ENCODE measurements at places on chromosomes 2 and 18. TPM values are rescaled to one million over a fixed set of nuclear protein-coding genes. Genes with fewer than 3 reads are reported as not detected.

GRCh38 chr2:169173876-169174275, 104.5 kb downstream of the DHRS9 start:
- DNase-seq = no peak

DNA sequence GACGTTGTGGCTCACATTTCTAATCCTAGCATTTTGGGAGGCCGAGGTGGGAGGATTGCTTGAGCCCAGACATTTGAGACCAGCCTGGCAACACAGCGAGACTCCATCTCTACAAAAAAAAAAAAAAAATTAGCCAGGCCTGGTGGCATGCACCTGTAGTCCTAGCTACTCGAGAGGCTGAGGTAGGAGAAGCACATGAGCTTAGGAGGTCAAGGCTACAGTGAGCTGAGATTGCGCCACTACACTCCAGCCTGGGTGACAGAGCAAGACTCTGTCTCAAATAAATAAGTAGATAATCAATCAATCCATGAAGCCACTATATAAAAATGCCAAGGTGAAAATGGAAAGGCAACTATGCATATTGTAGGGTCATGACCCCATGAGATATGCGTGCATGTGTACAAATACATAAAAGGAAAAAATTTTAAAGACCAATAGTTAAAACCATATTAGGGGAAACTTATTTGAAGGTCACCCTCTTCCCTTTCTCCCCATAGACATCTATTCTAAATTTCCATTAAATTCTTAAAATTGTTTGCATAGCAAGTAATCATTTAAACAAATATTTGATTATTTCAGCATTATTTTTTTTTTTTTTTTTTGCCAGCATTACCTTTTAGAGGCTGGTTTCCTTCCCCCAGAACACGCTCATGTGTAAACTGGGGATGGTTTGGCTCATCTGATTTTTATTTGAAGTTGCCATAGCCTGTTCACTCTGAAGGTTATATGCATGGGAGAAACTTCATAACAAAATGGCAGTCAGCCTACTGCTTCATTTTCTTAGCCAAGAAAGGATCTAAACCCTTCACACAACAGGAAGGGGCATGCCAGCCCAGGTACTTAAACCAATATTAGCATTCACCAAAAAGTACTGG, 37.3 kb upstream of the TMEM247 start:
- DNase-seq = no peak

DNA sequence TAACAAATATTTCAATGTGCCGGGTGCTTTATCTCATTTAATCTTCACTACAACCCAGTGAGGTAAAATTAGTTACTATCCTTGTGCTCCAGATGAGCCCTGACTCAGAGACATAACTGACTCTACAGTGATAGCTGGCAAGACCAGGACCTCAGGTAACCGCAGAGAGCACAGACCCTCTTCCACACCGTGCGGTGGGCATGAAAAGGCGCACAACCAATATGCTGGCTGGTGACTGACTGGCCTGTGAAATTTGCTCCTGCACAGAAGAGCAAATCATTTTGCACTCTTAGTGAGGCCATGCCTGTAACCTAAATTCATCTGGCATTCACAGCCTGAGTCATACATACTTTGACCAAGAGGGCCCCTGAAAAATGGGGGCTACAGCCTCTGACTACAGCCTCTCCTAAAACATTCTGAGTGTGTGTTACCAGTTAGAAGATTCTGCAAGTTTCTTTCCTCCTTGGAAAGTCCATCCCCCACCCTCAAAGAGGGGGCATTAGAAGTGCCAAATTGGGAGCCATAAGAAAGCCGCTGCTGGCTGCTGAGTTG, 22.4 kb upstream of the MSGN1 start:
- DNase-seq = no peak

The LBX2 gene
- total RNA-seq = 0.38 TPM

The MCEE gene
- 26.5 TPM for total RNA-seq

DNA sequence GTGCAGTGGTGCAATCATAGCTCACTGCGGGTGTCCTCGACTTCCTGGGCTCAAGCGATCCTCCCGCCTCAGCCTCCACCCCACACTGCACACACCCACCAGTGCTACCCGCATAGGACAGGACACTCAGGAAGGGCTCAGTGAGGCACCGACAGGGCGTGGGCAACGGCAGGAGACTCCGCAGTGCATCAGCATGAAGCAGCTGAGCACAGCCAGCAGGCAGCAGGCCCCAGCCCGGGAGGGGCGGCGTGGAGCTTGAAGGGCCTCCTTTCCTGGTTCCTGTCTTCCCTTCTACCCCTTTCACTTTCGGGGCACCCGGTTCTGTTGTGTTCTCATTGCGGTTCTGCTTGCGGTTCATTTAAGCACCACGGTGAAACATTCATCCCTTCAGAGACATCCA, 89.8 kb downstream of the ZNF516 start:
- no peak for DNase-seq

DNA sequence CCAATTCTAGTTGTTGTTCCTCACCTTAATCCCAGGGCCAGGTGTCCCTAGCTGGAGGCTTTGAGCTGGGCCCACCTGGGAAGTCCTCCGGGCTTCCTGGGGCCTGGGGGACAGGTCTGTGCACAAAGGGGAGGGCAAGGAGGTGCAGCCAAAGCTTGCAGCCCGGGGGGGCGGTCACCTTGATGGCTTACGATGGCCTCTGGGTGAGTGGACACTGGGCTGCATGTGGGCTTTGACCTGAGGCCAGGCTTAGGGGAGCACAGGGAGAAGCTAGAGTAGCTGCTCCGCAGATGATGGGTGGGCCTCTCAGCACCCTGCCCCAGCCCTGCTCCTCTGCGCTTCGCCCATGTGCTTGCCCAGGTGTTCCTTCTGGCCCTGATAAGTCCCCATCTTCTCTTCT, 41.8 kb upstream of the HAAO start:
- DNase-seq = no peak

- no peak for DNase-seq
These were observed 623.5 kb downstream of the DCC start for GRCh38 chr18:52963481-52963880.

DNA sequence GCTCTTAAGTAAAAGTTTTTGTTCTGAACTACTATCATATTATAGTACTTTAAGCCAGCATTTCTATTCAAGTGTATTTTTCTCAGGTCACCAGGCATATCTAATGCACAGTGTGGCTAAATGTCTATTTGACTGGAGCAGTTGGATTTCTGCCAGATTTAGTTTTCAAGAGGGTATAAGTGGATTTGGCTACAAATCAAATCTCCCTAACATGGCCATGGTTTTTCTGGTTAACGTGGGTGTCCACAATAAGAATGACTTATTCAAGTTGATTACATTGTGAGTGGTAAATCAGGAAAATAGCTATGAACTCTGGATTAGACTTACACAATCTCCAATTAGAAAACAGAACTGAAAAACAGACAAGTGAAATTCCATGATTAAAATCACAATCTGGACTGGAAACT, 5.7 kb upstream of the CHN1 start:
- DNase-seq = no peak

The SKOR2 gene
- not detected for total RNA-seq

DNA sequence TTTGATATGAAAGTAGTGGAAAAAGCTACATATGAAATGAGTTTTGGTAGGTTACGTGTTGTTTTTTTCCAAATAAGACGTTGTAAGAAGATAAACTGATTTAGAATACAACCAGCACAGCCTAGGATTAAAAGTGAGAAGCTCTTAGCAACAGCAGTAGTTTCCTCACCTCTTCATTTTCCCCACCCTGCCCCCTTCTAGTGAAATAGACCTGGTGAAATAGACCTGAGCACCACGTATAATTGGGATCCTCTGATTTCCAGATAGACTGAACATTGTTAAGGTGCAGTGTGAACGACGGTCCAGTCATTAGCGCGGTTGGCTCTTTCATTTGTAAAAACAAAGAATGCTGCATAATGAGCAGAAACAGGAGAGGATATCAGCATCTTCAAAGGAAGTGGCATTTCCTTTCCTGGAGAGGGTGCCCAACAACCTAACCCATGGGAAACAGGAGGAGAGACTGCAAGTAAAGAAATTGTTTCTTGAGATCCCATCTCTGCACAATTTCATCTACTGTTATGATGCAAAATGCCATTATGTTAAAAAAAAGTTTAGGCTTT, 114.3 kb downstream of the FIGN start:
- DNase-seq = no peak

GRCh38 chr2:53843595-53843994, 16.2 kb downstream of the GPR75 start:
- DNase-seq = no peak

Data from esophagus squamous epithelium (tissue), 5 donors.